Smooth muscle cell of the pulmonary artery (primary cell): ENCODE measurements at places on chromosomes 7 and 10. TPM values are rescaled to one million over a fixed set of nuclear protein-coding genes. Genes with fewer than 3 reads are reported as not detected.

Gene SLC13A1
- total RNA-seq, result not detected in 2 replicates

Gene FAM25G
- not detected in 2 replicates for total RNA-seq

Gene TFR2
- 1.9 and 2.2 TPM in 2 replicates for total RNA-seq

Gene GSAP
- 4.2 and 5.0 TPM in 2 replicates for total RNA-seq

Gene PIP4K2A
- 23.2 and 36.0 TPM in 2 replicates for total RNA-seq

Gene FKBP6
- not detected in 2 replicates for total RNA-seq

Gene CADPS2
- 14.4 and 18.3 TPM in 2 replicates for total RNA-seq

Gene GRK5
- total RNA-seq, result 35.9 and 60.3 TPM in 2 replicates

Gene ADRB1
- total RNA-seq, result not detected in 2 replicates

Gene TSPAN12
- total RNA-seq, result 1.9 and 5.2 TPM in 2 replicates

Gene CALHM3
- total RNA-seq, result not detected in 2 replicates

Gene MYO3A
- total RNA-seq, result not detected in 2 replicates

Gene SEC61G
- 115 and 239 TPM in 2 replicates for total RNA-seq

Gene SEMA3A
- total RNA-seq, result 52.1 and 109 TPM in 2 replicates

Gene ERCC6
- total RNA-seq, result 74.6 and 90.2 TPM in 2 replicates

Gene CLDN4
- 0.26 TPM in 2 replicates for total RNA-seq

Gene CREB5
- total RNA-seq, result 1.7 and 7.6 TPM in 2 replicates

Gene CCL26
- total RNA-seq, result 0.36 and 1.8 TPM in 2 replicates

Gene HTRA1
- 591 and 835 TPM in 2 replicates for total RNA-seq

Gene SPDYE6
- total RNA-seq, result not detected in 2 replicates

Gene ARID5B
- 37.0 and 76.8 TPM in 2 replicates for total RNA-seq

Gene MICU1
- total RNA-seq, result 47.3 and 54.5 TPM in 2 replicates

Gene ACTL6B
- not detected in 2 replicates for total RNA-seq

Gene PRKRIP1
- 13.9 and 21.3 TPM in 2 replicates for total RNA-seq

Gene SSC4D
- 0.40 and 0.65 TPM in 2 replicates for total RNA-seq

Gene WNT8B
- total RNA-seq, result not detected in 2 replicates

Gene PPIA
- 1,313 and 1,554 TPM in 2 replicates for total RNA-seq

Gene GGCT
- total RNA-seq, result 17.1 and 17.7 TPM in 2 replicates

Gene TMEM270
- not detected in 2 replicates for total RNA-seq

Gene FGFR2
- total RNA-seq, result 0.03 and 0.07 TPM in 2 replicates

Gene ADAP1
- 4.4 and 4.8 TPM in 2 replicates for total RNA-seq

Gene PNLIPRP1
- not detected in 2 replicates for total RNA-seq

Gene CPXM2
- total RNA-seq, result 114 and 160 TPM in 2 replicates

Gene ATOH7
- 0.07 TPM in 1 of 2 replicates, not detected in the other for total RNA-seq

Gene PPP2R2D
- total RNA-seq, result 29.6 and 39.1 TPM in 2 replicates

Gene RBM33
- 26.8 and 27.9 TPM in 2 replicates for total RNA-seq

Gene ZNF655
- total RNA-seq, result 52.6 and 62.3 TPM in 2 replicates

Gene ACTR3C
- total RNA-seq, result 0.13 and 0.63 TPM in 2 replicates

Gene TRIL
- 0.40 and 1.8 TPM in 2 replicates for total RNA-seq

Gene ZNF92
- 2.5 and 3.1 TPM in 2 replicates for total RNA-seq

Gene IKZF1
- total RNA-seq, result not detected in 2 replicates

Gene GIMAP8
- 0.07 TPM in 2 replicates for total RNA-seq

Gene NXPH1
- not detected in 2 replicates for total RNA-seq

Gene C10orf105
- under 0.01 TPM in 1 of 2 replicates, not detected in the other for total RNA-seq

Gene ELOVL3
- 0.13 and 0.20 TPM in 2 replicates for total RNA-seq

Gene GIMAP4
- total RNA-seq, result 0.13 and 0.33 TPM in 2 replicates

Gene GBX1
- total RNA-seq, result not detected in 2 replicates

Gene DGKB
- 0.07 and 0.13 TPM in 2 replicates for total RNA-seq

Gene CHAT
- total RNA-seq, result not detected in 2 replicates

Gene PTPRN2
- total RNA-seq, result 0.26 and 0.85 TPM in 2 replicates

Gene CPN1
- not detected in 2 replicates for total RNA-seq

Gene C7orf57
- total RNA-seq, result not detected in 2 replicates

Gene ELMO1
- total RNA-seq, result 0.43 and 3.3 TPM in 2 replicates
